ENCODE measurements at places on chromosomes 11 and 22. TPM values are rescaled to one million over a fixed set of nuclear protein-coding genes. Genes with fewer than 3 reads are reported as not detected.
A peak's percentile ranks its signal among the peaks of the same experiment; 100 is the strongest.

KLHDC7B gene
- total RNA-seq, result 9.8 TPM

AIFM3 gene
- not detected for total RNA-seq

APLNR gene
- total RNA-seq, result not detected

COA4 gene
- 207 TPM for total RNA-seq

DDTL gene
- 5.2 TPM for total RNA-seq

OVOL1 gene
- total RNA-seq, result not detected

- no peak for DNase-seq
- no peaks in the 10 kb centered on the region for H3K36me3 ChIP-seq
- no peak overlapping the region for H3K27ac ChIP-seq
- H3K4me1 ChIP-seq, result peaks cover 7% of the 10 kb centered on the region
- H3K27me3 ChIP-seq, result no peaks in the 10 kb centered on the region
- no peak overlapping the region for H3K4me3 ChIP-seq
Observed at GRCh38 chr22:48945621-48946458, 881.8 kb downstream of the BRD1 start.

DNA sequence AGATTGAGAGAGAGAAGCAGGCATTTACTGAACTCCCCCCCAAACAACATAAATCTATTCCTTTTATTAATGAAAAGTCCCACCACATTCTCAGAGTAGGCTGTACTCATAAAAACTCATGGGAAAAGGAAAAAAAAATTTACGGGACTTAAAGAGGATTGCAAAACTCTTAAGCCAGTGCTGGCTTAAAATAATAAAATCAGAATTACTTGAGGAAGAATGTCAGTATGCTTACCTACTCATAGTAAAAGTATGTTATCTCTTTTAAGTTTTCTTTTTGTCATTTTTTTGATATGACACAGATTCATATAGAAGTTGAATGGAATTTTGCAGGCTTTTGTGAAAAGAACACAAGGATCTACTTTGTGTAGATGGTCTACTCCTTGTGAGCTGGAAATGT is 126.3 kb downstream of the LUZP2 start:
- H3K27me3 ChIP-seq, result no peaks in the 10 kb centered on the region
- H3K4me1 ChIP-seq, result no peaks in the 10 kb centered on the region
- DNase-seq, result no peak
- H3K36me3 ChIP-seq, result no peaks in the 10 kb centered on the region
- H3K4me3 ChIP-seq, result no peak overlapping the region

- no peak overlapping the region for H3K4me3 ChIP-seq
- no peaks in the 10 kb centered on the region for H3K36me3 ChIP-seq
- H3K27ac ChIP-seq, result no peak overlapping the region
- H3K27me3 ChIP-seq, result no peaks in the 10 kb centered on the region
Observed at GRCh38 chr11:122646549-122647340, 8.8 kb upstream of the UBASH3B start.

DNA sequence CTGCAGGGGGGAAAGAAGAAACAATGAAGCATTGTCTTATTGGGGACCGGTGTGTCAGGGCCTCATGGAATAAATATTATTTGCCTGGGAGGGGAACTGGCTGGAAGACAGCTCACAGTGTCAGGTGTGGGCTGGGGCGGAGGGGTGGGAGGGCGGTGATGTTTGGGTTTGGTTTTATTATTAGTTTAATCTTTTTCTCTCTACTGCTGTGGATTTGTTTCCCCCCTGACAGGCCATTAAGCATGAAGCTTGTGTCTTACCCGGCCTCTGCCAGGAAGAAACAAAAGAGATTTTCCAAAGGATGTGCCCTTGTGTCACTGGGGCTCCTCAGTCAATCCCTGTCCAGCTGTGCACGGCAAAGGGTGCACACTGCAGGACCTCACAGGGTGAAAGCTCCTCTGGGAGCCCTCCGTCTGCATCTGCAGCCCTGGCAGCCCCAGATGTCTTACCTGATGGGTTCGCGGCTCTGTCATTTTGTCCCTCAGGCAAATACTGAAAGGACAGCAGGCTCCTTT is 203.1 kb upstream of the TMEM45B start:
- H3K27ac ChIP-seq, result no peak overlapping the region
- no peak overlapping the region for H3K4me3 ChIP-seq
- no peaks in the 10 kb centered on the region for H3K27me3 ChIP-seq
- no peak for DNase-seq
- no peaks in the 10 kb centered on the region for H3K36me3 ChIP-seq

GRCh38 chr11:77403211-77403610 is 70.7 kb downstream of the PAK1 start:
- peaks cover 8% of the 10 kb centered on the region for H3K4me1 ChIP-seq
- no peaks in the 10 kb centered on the region for H3K27me3 ChIP-seq
- no peak overlapping the region for H3K4me3 ChIP-seq
- no peak overlapping the region for H3K27ac ChIP-seq

- H3K4me3 ChIP-seq, result peak overlapping the region; percentile 81
- no peaks in the 10 kb centered on the region for H3K36me3 ChIP-seq
- no peak for DNase-seq
- peaks cover 71% of the 10 kb centered on the region for H3K4me1 ChIP-seq
- peak overlapping the region; percentile 74 for H3K27ac ChIP-seq
Observed at GRCh38 chr11:64229090-64229743, 1.1 kb upstream of the DNAJC4 start.

GRCh38 chr11:74726547-74727182 is 4.6 kb downstream of the CHRDL2 start:
- H3K27ac ChIP-seq, result no peak overlapping the region
- no peak overlapping the region for H3K4me3 ChIP-seq
- peak; percentile 84 for DNase-seq
- no peaks in the 10 kb centered on the region for H3K27me3 ChIP-seq

- DNase-seq, result no peak
- H3K27ac ChIP-seq, result no peak overlapping the region
- H3K4me3 ChIP-seq, result no peak overlapping the region
- H3K27me3 ChIP-seq, result no peaks in the 10 kb centered on the region
- H3K36me3 ChIP-seq, result peaks cover 25% of the 10 kb centered on the region
Observed at GRCh38 chr11:75450236-75450635, 17.2 kb upstream of the KLHL35 start.

GRCh38 chr11:15276621-15277020 is 161.9 kb downstream of the INSC start:
- peak overlapping the region; percentile 47 for H3K27ac ChIP-seq
- H3K4me1 ChIP-seq, result peaks cover 19% of the 10 kb centered on the region
- no peak overlapping the region for H3K4me3 ChIP-seq

All from Karpas-422 (cell line).